ENCODE measurements at places on chromosomes 5 and 9.

- no peaks in the 10 kb centered on the region for H3K4me1 ChIP-seq
- DNase-seq = no peak
- H3K27ac ChIP-seq = no peak overlapping the region
- no peaks in the 10 kb centered on the region for H3K27me3 ChIP-seq
These were observed 83.2 kb upstream of the PAPPA start for GRCh38 chr9:116070256-116070914.

- no peak overlapping the region for H3K4me3 ChIP-seq
- H3K27me3 ChIP-seq = no peaks in the 10 kb centered on the region
- H3K36me3 ChIP-seq = no peaks in the 10 kb centered on the region
- no peak for DNase-seq
These were observed 56.8 kb downstream of the NIPAL4 start for GRCh38 chr5:157516626-157517325.

GRCh38 chr9:70228118-70228517 lies 30.7 kb upstream of the SMC5 start:
- no peaks in the 10 kb centered on the region for H3K4me1 ChIP-seq
- DNase-seq = no peak
- no peaks in the 10 kb centered on the region for H3K36me3 ChIP-seq

- peak overlapping the region; percentile 98 for H3K4me3 ChIP-seq
- H3K4me1 ChIP-seq = peaks cover 2% of the 10 kb centered on the region
- peaks cover 12% of the 10 kb centered on the region for H3K36me3 ChIP-seq
- H3K27me3 ChIP-seq = no peaks in the 10 kb centered on the region
- DNase-seq = peak; percentile 80
- H3K27ac ChIP-seq = peak overlapping the region; percentile 97
These were observed 577 bp downstream of the TUT7 start for GRCh38 chr9:86353655-86354010.

GRCh38 chr5:76269932-76270610 lies 133.0 kb upstream of the IQGAP2 start:
- no peaks in the 10 kb centered on the region for H3K27me3 ChIP-seq
- no peaks in the 10 kb centered on the region for H3K4me1 ChIP-seq
- no peak for DNase-seq
- no peak overlapping the region for H3K27ac ChIP-seq
- H3K36me3 ChIP-seq = no peaks in the 10 kb centered on the region

DNA sequence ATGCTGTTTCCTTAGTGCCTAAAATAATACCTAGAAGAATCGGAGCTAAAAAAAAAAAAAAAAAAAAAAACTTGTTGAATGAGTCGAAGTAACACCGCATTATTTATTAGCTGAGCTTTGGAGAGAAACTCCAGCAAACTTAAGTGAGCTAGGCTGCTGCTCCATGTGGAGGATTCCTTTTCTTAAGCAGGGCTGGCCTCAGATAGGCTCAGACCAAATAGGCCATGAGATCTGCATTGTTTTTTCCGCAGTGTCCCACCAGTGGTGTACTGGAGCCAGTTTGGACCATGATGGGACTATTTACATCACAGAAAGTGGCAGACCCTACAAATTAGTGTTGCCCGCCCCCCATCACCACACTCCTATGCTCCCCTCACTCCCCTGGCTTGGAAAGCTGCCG lies 341.4 kb downstream of the DTWD2 start:
- H3K27ac ChIP-seq = no peak overlapping the region
- H3K36me3 ChIP-seq = no peaks in the 10 kb centered on the region
- no peak for DNase-seq
- H3K27me3 ChIP-seq = no peaks in the 10 kb centered on the region
- no peak overlapping the region for H3K4me3 ChIP-seq

GRCh38 chr9:105128908-105129600 lies 115.4 kb upstream of the SLC44A1 start:
- H3K27me3 ChIP-seq = no peaks in the 10 kb centered on the region
- no peak for DNase-seq
- H3K4me1 ChIP-seq = peaks cover 18% of the 10 kb centered on the region
- no peaks in the 10 kb centered on the region for H3K36me3 ChIP-seq
- H3K4me3 ChIP-seq = no peak overlapping the region

DNA sequence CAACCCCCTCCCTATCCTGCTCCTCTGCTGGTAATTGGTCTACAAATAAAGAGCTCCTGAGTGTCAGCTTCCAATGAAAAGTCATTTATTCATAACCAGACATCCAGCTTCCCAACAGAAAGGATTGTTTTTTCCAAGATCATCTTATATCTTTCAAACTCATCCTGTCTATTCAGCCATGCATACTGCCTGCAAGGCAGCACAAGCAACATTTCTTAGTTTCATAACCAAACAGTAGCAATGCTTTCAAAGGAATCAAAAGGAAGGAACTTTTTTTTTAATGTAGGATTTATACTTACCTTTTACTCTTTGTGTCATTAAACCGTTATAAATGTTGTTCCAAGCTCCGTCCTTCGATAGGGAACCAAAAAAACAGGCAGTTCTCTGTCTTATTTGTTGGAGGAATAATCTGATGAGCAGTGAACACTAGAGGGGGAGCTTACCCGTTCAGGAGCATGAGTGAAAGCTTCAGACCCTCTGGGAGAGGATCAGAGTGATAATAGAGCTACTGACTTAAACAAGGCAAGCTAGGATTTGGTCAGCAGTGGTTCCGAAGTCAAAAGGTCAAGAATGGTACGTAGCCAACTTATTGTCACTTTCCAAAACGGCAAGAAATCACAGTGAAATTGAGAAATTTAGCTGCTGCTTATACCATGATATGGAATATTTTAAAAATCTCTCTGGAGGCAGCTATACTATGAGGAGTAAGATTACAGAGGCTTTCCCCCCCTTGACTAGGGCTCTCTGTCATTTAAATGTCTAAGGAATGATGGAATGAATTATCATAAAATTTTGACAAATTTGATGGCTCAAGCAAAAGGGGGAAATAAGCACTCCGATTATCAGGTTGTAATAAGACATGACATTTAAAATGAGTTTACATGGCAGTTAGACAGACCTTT lies 892.9 kb downstream of the NR2F1-AS1 start:
- H3K36me3 ChIP-seq = no peaks in the 10 kb centered on the region
- H3K4me3 ChIP-seq = no peak overlapping the region
- DNase-seq = no peak

- no peaks in the 10 kb centered on the region for H3K36me3 ChIP-seq
- no peaks in the 10 kb centered on the region for H3K4me1 ChIP-seq
- no peak overlapping the region for H3K4me3 ChIP-seq
- H3K27me3 ChIP-seq = no peaks in the 10 kb centered on the region
- H3K27ac ChIP-seq = no peak overlapping the region
- no peak for DNase-seq
These were observed 183.1 kb downstream of the GAS1 start for GRCh38 chr9:86764221-86764624.

GRCh38 chr5:32017692-32018367 lies 156.3 kb downstream of the GOLPH3 start:
- no peaks in the 10 kb centered on the region for H3K36me3 ChIP-seq
- H3K27me3 ChIP-seq = no peaks in the 10 kb centered on the region
- H3K27ac ChIP-seq = peak overlapping the region; percentile 26
- H3K4me1 ChIP-seq = no peaks in the 10 kb centered on the region

Measured in small intestine (tissue), 16 donors.